Activated CD8-positive, alpha-beta memory T cell treated with anti-CD3 and anti-CD28 coated beads for 4 hours (primary cell): ENCODE measurements at places on chromosomes 1 and 21.

DNA sequence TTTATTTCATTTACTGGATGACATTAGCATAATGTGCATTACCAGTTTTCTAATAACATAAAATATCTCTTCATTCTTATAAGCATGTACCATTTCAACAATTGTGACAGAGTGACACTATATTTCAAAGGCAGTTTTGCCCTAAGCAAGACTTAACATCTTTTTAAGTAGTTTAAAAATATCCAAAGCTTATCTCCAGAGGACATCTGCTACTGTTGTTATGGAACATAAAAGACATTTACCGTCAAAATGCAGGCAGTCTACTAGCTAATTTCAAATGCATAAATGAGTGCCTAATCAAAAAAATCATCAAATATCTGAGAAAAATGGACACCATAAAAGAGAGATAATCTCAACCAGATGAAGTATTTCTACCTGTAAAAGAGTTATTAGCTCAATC, 782.4 kb upstream of the BRINP3 start:
- DNase-seq, result no peak

DNA sequence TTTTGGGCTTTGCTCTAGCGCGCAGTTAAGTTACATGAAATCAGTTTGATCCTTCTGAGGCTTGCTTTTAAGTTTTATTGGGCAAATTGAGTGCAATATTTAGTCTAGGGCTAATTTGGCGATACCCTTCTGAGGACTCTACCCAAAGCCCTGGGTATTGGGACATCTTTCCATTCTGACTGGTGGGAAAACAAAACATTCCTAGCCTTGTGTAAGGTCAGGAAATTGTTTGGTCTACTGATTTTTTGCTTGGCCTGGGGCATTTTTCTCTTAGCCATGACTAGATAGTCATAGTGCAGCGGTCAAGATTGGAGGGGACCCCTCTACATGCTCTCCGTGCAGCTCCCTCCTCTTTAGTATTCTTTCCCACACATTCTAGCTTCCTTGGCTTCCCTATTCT, 189.6 kb upstream of the PTGFR start:
- no peak for DNase-seq

DNA sequence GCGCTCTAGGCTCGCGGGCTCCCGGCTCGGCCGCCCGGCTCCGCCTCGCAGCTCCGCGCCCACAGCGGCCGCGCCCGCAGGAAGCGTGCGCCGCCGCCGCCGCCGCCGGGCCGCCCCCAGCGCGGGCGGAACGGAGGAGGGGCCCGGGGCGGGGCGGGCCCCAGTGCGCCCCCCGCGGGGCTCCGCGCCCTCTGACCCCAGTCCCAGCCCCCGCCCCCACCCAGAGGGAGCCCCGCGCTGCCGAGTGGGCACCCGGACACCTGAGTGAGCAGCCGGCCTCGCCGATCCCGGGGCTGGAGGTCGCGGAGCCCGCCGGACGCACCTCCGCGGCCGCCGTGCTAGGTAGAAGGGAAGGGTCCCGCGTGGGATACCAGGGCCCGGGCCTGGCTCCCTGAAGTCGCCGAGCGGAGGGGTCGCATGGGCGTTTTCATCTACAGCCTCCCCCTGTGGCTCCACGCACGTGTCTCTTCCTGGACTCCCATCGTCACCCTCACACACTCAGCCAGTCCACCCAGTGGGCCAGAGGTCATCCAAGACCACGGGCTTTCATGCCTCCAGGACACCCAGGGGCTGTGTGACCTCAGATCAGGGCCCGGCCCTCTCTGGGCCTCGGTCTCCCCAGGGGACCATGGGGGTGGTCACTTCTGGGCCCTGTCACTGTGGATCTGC, at the start of gene SDC3:
TSS of gene SDC3 (minus strand) at position 63 of the 669 bp plus-strand sequence. CDS start 172 bp downstream, outside the sequence.
- no peak for DNase-seq

DNA sequence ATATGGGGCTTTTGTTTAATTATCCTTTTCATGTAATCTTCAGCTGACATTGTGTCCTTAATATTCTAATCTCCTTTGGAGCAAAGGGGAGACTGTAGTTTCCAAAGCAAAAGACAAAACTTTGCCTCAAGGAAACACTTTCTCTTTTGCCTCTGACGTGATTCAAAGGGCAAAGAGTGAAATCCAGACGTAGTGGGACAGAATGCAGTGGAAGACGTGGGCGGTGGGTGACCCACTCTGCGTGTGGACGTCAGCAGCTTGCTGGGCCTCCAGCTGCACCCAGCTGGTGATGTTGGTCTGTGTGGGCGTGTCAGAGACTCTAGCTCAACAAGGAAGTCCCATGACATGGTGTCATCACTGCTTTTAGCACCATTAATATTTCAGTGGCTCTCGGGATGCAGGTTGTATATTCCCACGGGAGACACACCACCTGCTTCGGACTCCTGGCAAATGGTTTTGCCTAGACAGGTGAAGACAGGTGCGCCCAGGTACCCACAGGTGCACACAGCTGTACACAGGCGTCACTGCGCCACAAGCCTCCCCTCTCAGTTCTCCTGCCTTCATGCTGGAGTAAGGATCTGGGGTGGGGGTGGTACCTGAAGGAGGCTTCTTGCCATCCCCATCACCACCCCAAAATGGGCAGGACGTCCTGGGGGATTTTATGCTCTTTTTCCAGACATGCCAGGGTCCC, 292.1 kb upstream of the VAMP3 start:
- DNase-seq, result no peak

- DNase-seq, result no peak
Observed at GRCh38 chr1:29542548-29542947, 306.2 kb downstream of the PTPRU start.

- DNase-seq, result no peak
Observed at GRCh38 chr1:234975122-234975940, 153.3 kb downstream of the TOMM20 start.

- no peak for DNase-seq
Observed at GRCh38 chr1:96559181-96559580, 162.4 kb upstream of the PTBP2 start.

DNA sequence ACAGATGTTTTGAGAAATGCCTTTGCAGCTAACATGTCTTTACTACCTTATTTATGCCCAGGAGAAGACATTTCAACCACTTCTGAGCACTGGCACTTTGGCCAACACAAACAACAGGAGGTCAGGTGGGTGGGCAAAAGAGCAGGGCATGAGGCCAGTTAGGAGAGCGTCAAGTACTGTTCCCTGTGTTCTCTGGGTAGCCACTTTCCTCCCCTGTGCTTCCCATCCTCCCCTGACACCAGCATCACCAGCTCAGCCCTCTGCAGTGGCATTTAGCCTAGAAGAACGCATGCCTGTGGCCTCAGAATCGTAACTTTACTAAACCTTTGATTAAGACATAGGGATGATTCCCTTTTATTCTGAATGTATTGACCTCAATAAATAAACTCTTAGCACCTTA, 18.3 kb downstream of the BTG2 start:
- no peak for DNase-seq

GRCh38 chr1:203286161-203286984, 18.9 kb upstream of the BTG2 start:
- DNase-seq, result no peak

DNA sequence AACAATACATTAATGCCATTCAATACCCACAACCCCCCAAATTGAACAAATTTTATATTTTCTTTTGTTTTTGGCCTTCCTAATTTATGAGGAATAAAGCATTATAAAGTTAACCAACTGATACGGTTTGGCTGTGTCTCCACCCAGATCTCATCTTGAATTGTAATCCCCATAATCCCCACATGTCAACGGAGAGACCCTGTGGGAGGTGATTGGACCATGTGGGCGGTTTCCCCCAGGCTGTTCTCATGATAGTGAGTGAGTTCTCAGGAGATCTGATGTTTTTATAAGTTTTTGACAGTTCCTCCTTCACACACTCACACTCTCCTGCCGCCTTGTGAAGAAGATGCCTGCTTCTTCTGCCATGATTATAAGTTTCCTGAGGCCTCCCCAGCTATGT, 6.4 kb upstream of the MCOLN3 start:
- no peak for DNase-seq

DNA sequence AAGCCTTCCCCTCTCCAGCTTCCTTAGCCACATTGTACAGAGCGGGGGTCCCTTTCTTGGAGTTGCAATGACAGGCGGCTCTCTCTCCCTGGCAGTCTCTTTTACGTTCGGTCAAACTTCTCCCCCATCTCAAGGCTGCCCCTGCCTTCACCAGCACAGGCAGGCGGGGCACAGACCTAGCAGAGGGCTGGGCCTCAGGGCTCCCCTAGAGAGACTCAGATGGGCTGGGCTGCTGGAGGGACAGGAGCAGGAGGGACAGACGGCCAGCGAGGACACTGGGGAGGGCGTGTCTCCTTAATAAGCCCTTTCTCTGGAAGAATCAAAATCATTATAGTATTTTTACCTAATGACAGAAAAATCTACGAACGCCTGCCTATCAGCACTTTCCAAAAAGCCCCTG, 79.6 kb downstream of the CASZ1 start:
- DNase-seq, result no peak
